ENCODE measurements at places on chromosomes 11 and 22.

DNA sequence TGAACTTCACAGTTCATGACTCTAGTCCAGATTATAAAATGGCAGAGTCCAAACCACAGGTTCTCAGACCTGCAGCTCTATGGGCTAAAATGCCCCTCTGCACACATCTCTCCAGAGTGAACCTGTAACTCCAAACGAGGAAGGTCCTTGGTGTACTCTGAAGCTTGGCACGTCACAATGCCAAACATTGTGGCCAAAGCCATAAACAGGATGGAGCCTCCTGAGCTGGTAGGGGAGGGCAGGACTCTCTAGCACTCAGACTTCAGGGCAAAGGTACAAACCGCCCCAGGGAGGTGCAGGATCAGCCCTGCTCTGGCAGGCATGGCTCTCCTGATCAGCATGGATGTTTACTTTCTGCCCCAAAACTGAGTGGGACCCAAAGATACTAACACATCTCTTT lies 2.3 kb downstream of the SCUBE2 start:
- DNase-seq: no peak

DNA sequence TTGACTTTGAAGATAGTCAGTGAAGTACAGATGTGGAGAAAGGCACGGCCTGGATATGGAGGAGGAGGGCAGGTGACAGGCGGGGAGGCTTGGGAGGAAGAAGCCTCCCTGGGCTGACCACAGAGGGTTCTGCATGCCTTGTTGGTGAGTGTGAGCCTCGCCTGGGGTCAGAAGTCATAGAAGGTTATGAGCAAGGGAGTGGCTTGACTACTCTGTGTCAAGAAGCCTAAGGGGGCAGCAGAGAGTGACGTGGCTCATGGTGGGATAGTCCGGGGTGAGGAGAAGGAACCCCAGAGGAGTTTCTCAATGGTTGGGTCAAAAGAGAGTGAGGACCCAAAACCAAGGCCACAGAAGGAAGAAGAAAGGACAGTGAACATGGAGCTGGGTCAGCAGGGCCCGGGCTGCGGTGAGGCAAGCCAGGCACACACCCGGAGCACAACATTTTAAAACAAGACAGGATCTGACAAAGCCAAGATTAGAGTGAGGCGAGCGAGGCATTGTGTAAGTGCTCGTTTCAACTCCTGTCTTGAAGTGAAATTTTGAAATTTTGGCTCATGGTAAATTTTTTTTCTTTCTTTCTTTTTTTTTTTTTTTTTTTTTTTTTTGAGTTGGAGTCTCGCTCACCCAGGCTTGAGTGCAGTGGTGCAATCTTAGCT lies 31.9 kb downstream of the PDGFB start:
- DNase-seq: no peak

GRCh38 chr11:134151083-134151747 lies 72.6 kb downstream of the NCAPD3 start:
- no peak for DNase-seq

GRCh38 chr11:73478737-73479347 lies 102.6 kb downstream of the RELT start:
- no peak for DNase-seq

DNA sequence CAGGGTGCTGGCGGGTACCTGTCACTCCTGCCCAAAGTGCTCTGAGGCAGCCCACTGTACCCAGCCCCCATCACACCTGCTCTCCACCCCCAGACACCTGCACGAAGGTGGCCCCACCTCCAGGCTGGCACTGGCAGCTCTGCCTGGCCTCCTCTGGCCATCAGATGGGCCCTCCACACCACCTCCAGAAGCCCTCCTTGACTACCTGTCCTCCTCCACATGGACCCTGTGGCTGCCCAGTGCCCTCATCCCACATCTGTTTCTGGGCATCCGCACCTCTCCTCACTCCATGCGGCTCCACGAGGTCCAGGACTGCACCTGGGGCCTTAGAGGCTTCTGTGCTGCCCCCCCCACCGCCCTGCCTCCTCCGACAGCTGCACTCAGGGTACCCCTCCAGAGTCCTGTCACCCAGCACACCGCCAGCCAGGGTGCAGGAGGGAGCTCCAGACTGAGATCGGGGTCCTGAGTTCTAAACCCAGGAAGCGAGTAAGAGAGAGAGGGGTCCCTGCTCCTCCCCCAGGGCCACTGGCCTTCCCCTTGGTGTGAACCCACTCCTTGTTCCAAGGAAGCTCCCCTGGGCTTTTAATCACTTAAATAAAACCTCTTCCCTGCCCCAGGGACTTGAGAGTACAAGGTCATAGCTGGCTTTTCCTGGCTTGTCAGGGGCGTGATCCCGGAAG lies 1.7 kb downstream of the CTSD start:
- no peak for DNase-seq

- DNase-seq: no peak
Measured at GRCh38 chr22:41891407-41891806, 23.5 kb downstream of the SHISA8 start.

GRCh38 chr11:10660323-10660722 lies 33.2 kb downstream of the IRAG1 start:
- DNase-seq: no peak

DNA sequence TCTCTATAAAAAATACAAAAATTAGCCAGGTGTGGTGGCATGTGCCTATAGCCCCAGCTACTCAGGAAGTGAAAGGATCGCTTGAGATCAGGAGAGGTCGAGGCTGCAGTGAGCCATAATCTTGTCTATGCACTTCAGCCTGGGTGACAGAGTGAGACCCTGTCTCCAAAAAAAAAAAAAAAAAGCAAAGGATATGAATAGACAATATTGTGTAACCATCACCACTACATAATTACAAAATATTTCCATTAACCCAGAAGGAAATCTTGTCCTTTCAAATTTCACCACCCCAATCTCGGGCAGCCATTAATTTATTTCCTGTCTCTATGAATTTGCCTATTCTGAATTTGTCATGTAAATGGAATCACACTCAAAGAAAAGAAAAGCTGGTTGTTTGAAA lies 21.2 kb downstream of the RSF1 start:
- no peak for DNase-seq

DNA sequence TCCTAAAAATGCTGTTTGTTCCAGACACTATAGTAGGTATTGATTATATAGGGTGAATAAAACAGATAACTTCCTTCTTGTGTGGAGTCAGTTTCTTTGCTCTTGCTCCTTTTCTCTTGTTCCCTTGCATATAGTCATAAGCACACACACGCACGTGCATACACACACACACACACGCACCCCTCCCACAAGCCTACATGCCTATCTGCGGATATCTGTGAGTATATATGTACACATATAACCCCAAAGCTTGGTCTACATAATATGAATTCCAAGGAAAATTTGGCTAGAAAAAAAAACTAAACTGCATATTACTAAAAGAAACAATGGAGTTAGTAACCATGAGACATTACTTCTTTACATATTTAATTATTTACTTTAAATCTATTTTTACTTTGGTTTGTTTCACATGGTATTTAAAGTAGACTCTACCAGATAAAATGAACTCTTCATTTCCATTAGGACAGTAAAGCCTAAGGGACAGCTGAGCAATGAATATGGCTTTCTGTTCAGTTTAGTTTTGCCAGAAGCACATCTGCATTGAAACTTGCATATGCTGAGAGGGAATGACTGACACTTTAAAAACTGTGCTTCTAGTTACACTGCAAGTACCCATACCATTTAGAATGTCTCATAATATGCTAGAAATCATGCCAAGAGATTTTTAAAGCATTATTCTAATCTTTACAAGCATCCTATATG lies 676.4 kb downstream of the DLG2 start:
- no peak for DNase-seq

- no peak for DNase-seq
Measured at GRCh38 chr11:27672836-27673464, 27.3 kb downstream of the BDNF start.

GRCh38 chr11:126990716-126991480 lies 9.7 kb downstream of the KIRREL3 start:
- DNase-seq: no peak

- no peak for DNase-seq
Measured at GRCh38 chr11:109040303-109040702, 375.4 kb downstream of the DDX10 start.

DNA sequence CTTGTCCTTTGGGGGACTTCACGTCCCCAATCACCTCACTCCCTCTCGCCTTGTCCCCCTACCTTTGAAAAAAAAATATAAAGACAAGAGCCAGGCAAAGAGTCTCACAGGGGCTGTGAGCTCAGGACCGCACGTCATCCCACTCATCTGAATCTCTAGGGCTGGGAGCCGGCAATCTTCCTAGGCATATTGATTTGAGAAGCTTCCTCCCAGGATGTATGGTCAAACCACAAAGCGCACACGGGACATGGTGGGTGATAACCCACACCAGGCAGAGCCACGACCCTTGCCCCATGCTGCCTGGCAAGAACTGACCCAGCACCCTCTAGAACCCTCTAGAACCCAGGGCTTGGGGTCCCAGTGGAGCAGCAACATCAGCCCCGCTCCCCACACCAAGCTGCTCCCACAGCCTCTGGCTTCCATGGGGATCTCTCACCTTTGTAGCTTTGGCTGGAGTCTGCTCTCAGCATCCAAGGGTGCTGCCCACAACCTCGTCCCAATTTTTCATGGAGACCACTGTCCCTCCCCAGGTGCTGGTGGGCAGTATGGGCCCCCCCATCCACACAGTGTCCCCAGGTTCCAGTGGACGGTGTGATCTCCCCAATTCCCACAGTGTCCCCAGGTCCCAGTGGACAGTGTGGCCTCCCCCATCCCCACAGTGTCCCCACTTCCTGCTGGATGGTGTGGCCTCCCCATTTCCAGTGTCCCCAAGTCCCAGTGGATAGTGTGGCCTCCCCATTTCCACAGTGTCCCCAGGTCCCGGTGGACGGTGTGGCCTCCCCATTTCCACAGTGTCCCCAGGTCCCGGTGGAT lies 85.2 kb upstream of the FGF3 start:
- DNase-seq: no peak

DNA sequence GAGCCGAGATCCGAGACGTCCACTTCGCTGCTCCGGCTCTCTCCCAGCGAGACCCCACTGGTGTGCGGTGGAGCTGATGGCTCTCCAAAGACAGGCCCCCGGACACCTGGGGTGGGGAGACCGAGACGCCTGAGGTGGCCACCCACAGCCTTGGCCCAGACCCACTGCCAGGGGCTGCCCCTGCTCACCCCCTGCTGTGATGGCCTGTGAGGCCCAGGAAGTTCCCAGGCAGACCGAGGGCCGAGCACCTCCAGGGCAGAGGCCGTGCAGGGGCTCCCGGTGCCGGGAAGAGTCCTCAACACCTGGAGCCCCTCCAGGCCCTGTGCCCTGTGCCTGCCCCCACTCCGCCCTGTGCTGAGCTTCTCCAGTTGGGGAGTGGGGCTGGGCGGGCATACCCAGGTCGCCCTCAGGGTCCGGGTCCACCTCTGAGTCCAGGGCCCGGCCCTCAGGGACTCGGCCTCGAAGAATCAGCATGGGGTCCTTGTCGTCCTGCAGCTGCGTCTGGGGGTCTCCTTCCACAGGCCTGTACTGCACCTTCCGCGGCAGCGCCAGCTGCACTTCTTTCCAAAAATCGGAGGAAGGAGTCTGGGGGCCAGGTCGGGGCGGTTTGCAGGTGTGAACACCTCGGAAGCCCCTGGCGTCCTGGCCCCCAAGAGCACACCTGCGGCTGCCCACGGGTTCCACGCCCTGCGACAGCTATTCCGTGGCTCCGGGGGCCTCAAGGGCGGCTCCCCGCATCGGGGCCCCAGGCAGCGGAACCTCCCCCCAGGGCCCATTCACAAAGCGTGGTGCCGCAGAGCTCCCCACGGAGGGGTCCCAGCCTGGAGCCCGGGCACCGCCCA lies 8.6 kb downstream of the SIGIRR start:
- no peak for DNase-seq

- DNase-seq: no peak
Measured at GRCh38 chr11:70546191-70546940, 148.0 kb downstream of the CTTN start.

DNA sequence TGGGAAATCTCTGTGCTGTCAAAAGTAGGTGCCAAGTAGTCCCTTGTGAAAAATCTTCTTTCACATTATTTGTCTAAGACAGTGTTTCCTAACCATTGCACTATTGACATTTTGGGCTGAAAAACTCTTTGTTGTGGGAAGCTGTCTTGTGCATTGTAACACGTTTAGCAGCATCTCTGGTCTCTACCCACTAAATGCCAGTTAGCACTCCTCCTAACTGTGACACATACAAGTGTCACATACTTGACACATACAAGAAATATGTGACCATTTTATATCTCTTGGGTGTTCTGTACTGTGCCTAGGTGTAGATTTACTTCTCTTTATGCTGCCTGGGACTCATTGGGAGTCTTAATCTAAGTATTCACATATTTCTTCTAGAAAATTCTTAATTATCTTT lies 57.8 kb downstream of the NXPE1 start:
- no peak for DNase-seq

- DNase-seq: no peak
Measured at GRCh38 chr11:133947321-133947756, 9.4 kb downstream of the IGSF9B start.

- no peak for DNase-seq
Measured at GRCh38 chr11:109788948-109789490, 304.2 kb upstream of the ZC3H12C start.

DNA sequence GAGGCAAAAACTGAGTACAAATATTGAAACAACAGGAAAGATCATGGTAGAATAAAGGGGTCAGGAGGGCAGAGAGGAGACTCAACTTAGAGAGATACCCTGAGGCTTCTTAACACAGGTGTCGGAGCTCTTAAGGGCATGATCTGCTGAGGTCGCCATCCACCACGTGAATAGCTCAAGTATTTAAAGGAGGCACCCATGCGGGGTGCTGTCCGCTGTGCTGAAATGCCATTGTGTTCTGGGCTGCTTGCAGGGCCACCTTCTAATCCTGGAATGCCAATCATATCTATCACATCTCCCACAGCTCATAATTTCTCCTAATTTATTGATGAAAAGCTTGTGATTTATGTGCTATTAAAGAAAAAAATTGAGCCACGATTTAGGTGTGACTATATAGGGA lies 90.2 kb downstream of the SEZ6L start:
- DNase-seq: no peak

DNA sequence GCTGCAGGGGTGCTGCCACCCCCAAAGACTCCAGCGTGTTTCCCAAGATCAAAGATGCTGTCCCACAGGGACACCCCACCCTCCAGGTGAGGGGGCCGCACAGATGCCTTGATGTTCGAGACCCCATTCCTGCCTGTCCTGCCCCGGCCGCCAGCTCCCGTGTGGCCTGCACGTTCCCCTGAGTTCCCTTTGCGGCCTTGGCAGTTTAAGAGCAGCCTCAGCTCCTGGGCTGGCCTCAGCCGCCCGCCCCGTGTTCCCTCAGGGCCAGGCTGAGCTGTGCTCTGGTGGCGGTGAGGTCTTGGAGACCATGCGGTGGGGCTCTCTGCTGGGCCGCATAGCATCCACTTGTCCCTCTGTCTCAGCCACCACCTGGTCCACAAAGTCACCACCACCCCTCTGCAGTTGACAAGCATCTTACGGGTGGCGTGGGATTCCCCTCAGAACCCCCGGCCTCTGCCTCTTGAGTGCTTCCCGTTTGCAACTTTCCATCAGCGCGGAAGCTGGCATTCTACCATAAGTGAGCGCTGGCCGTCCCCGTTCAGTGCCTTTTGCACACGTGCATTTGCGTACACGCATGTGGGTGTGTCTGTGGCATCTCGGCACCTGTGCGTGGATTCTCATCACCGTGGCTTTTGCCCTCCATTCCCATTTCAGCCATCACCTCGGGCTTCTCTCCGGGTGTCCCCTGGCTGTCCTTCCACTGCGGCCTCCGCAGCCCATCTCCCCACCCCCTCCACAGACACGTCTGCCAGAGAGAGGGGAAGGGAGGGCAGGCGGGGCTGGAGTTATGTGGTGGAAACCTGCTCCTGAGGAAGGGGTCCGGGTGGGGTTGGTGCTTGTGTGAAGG lies 35.9 kb downstream of the CTTN start:
- DNase-seq: no peak
